ENCODE measurements at places on chromosomes 2 and 18.

GRCh38 chr2:144404586-144405314 is 115.2 kb downstream of the ZEB2 start:
- no peak for DNase-seq

- DNase-seq: no peak
Observed at GRCh38 chr18:25055076-25055475, 296.9 kb downstream of the ZNF521 start.

DNA sequence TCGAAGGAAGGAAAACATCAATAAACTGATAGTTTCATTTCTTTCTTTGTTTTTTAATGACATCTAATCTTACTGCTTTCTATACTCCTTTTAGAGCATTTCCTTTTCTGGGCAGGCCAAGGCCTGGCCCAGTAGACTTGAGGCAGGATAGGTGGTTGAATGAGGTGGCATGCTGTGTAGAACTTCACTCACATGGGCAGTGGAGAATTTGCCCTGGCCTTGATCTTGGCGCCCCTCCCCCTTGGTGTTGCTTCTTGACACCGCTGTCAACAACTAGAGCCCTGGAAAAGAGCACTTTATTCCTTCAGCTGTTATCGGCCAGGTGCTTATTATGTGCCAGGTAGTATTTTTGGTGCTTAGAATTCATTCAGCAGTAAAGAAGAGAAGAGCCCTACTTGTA is 37.4 kb downstream of the XRCC5 start:
- DNase-seq: no peak

DNA sequence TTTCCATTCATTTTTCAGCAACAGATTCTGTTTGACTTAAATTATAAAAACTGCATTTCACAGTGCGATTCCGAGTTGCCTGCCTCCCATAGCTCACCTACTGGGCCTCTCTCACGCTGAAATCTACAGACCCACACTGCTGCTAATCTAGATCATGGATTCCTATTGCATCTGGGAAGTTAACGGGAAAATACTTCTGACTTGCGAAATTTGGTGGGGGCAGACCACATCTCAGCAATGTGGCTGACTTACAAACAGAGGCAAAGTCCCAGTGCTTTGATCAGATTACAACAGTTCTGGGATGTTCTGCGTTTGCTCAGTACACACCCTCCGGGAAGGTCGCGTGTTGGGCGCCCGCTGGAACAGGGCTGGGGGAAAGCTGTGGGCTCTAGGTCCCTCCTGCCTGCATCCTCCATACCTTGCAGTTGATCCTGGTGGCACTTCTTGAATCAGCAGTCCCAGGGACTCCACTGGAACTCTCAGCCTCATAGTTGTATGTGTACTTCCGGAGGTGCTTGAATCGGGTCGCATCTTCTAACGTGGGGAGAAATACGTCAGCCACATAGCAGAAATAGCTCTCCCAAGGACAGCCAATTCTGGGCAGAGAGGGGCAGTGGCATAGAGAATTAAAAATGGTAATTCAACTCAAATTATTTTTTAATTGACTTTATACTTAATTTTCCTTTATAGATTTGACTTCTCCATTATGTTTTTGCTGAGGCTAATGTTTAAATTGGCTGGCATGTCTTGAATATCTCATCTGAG is 1.7 kb downstream of the APOB start:
- no peak for DNase-seq

GRCh38 chr18:24987303-24988252 is 364.4 kb downstream of the ZNF521 start:
- DNase-seq: no peak

DNA sequence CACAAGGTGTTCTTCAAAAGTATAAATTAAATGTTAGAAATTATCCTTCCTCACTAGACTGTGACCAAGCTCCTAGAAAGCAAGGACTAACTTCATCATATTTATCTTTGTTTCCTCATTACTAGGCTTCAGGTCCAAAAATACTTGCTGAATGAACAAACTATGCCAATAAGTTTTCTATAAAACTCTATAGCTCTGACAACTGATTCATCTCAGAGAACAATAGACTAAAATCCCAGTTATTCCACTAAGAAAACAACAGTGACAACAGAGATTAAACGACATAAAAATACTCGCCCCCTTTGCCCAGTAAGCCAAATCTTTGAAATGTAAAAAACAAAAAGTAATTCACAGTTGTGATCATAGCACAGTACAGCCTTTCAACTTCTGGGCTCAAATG is 13.6 kb downstream of the TLK1 start:
- DNase-seq: no peak

GRCh38 chr2:27754138-27754588 is 17.4 kb upstream of the MRPL33 start:
- peak; percentile 59 for DNase-seq

DNA sequence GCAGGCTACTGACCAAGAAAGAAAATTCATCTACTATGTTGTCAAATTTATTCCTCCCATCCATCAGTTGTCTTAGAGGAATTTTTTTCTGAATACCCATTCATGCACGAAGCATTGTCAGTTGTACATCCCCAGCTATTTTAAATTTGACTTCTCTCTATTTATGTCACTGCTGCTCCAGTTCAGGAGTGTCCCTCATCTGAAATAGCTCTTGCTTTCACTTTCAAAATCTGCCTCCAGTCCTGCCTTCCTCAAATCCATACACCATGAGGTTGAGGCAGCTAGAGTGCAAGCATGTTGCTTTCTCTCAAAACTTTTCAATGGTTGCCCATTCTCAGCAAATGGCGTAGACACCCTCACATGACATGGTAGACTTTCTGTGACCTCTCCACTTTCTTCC is 335.4 kb upstream of the CDH2 start:
- DNase-seq: no peak

DNA sequence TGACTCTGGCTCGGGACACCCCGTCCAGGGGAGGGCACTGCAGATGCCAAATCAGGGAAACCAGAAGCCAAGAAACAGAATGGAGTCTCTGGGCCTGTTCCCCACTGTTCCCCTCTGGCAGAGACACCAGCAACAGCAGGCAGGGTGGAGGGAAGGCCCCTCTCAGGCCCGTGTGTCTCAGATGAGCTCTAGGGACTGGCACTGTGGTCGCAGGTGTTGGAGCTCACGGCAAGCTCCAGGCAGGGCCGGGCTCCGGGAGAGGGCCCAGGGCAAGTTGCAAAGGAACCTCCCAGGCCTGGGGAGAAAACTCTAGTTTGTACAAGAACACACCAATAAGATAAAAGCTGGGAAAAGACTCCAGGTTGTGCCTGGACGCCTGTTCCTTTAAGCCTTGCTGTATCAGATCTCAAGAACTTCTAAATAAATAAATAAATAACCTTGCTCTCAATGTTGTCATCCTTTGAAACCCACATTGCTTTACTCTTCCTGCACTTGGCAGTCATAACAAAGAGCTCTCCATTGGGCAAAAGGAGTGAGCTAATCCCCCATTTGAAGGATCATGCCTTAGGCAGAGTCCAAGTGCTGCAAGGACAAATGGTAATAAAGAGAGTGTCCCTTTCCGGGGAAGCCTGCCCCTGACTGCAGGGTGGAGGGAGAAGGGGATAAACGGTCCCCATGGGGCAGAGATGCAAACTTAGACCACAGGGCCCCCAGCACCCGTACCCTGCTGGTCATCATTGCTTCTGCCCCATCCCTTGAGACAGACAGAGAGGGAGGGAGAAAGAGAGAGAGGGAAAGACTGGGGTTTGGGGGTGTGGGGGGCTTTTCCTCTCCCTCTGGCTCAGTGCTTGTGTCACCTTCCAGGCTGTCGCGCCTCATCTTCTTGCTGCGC is 33.3 kb downstream of the CNGA3 start:
- no peak for DNase-seq

- DNase-seq: no peak
Observed at GRCh38 chr2:241213041-241213440, 24.6 kb downstream of the ANO7 start.

DNA sequence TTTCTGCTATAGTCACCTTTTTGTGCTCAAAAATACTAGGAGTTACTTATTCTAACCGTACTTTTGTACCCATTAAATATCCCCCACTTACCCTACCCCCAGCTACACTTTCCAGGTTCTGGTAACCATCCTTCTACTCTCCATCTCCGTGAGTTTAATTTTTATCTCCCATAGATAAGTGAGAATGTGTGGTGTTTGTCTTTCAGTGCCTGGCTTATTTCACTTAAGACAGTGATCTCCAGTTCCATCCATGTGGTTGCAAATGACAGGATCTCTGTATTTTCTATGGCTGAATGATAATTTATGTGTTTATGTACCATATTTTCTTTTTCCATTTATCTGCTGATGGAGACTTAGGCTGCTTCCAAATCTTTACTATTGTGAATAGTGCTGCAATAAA is 323.3 kb downstream of the ZNF804A start:
- DNase-seq: no peak

DNA sequence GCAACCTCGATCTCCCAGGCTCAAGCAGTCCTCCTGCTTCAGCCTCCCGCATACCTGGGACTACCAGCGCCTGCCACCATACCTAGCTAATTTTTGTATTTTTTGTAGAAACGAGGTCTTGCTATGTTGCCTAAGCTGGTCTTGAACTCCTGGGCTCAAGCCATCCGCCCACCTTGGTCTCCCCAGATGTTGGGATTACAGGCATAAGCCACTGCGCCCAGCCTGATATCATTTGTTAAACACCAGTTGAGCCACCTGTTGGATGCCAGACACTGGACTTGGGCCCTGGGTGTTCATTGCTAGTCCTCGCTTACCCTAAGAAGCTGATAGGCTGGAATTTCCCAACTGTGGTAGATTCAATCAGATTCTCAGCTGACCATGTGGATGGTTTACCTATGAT is 79.8 kb downstream of the ITGB1BP1 start:
- no peak for DNase-seq

- DNase-seq: no peak
Observed at GRCh38 chr2:96703021-96703751, 36.7 kb downstream of the LMAN2L start.

GRCh38 chr18:12092398-12093229 is 1.0 kb upstream of the ANKRD62 start:
- no peak for DNase-seq

DNA sequence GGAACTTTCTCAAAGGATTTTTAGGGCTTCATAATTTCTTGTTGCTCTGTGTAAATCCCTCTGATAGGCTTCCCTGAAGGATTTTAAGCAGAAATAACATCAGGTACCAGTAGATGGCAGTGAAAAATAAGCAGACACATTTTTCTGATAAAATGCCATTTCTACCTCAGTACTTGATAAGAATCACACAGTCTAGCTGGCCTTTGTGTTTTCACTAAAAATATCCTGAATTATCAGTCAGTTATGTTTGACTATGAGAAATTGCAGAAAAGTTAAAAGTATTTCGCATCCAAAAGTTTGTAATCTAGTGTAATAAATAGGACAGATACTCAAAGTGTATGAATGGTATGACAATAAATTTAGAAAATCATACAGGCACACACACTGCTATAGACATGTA is 68.7 kb downstream of the DNAJC10 start:
- DNase-seq: no peak

DNA sequence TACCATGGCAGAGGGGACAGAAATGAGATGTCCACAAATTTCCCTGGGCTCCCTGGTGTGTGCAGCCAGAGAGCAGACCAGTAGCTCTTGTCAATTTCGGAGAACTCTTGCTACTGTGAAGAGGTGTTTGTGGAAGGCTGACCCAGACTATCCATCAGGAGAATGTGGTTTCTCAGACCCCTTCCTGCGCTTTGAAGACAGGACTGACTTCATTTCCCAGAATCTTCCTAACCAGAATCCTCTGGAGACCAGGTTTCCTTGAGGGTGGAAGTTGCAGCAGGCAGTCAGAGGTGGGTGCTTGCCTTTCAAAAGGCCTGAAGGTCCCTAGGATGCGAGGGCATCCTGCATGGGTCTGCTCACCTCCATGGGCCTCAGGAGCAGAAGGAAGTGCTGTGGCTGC is 121.9 kb downstream of the LAMA3 start:
- no peak for DNase-seq

- DNase-seq: no peak
Observed at GRCh38 chr18:407626-408224, 92.8 kb downstream of the COLEC12 start.

DNA sequence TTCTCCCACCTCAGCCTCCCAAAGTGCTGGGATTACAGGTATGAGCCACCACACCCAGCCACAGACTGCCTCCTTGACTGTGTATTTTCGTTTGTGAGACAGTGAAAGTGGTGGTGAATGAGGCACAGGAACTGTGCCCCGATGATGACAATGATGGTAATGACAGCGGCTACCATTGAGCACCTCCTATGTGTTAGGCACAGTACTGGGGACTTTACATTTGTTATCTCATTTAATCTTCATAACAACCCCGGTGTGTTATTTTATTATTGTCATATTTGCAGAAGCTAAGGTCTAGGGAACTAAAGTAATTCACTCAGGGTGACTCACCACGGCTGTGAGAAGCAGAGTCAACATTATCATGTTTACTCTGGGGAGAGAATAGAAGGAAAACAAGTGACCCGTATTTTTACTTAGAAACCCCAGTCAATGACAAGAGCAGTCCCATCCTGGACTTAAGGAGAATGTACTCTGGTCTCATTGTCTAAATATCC is 77.6 kb upstream of the ALPP start:
- no peak for DNase-seq

- DNase-seq: no peak
Observed at GRCh38 chr2:226351711-226352110, 447.9 kb downstream of the IRS1 start.

DNA sequence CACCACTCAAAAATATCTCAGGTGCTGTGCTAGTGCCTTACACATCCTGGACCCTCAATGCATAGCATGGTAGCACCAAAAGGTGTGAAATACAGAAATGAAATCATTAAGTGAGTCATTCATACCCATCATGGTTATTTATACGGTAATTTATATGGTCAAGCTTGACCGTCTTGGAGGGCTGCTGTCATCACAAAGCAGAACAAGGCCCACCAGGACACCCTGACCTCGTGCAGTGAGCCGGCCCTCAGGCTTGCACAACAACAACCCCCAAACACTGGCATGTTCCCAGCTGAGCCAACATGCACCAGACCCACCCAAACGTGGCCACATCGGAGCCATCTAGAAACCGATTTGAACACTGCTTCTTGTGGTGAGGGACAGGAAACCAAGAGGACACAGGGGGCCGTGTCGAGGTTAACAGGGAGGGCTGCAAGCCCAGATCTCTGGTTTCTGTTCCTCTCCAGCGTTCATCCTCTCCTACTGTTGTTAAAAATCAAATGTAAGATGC is 378.5 kb upstream of the ID2 start:
- DNase-seq: peak; percentile 40
